IMR-90 (cell line): ENCODE measurements at places on chromosomes 6 and 20.

GRCh38 chr6:159606786-159607185, 86.3 kb downstream of the SOD2 start:
- DNase-seq, result peak; percentile 17

DNA sequence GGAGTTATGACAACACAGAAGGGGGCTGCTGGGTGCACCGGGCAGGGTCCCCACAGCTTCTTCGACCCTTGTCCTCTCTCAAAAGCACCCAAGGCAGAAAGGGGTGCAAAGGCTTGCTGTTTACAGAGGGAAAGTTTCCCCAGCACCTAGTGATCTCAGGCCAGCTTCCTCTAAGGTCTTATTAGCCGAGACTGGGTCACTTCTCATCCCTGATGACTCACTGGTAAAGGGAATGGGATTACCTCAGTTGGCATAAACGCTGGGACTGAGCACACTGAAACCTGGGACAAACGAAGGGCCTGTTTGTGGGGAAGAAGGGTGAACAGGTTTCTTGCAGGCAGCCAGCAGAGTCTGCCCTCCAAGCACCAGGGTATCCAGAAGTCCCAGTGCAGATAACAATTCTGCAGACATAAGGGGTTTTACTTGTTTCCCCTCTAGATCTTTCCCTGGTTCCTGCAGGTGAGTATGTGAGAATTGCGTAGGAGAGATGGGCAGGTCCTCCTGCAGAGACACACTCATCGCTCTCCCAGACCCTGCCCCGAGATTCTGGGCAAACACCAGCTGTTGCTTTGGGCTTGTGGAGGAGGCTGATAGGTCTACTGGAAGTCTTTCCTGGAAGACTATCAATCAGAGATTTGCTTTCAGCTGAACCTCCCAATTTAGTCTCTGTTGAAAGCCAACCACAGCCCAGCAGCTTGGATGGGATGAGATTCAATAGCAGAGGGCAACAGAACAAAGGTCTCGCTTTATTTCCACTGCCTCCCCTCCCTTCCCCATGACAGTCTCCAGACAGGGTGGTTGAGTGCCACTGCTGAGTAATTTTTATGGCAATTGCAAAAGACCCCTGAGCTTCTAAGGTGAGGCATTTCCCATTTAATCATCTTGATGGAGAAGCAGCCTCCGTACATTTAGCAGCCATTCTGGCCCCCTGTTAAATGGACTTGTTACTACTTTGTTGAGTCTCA, 25.7 kb downstream of the KCNG1 start:
- peak; percentile 75 for DNase-seq

DNA sequence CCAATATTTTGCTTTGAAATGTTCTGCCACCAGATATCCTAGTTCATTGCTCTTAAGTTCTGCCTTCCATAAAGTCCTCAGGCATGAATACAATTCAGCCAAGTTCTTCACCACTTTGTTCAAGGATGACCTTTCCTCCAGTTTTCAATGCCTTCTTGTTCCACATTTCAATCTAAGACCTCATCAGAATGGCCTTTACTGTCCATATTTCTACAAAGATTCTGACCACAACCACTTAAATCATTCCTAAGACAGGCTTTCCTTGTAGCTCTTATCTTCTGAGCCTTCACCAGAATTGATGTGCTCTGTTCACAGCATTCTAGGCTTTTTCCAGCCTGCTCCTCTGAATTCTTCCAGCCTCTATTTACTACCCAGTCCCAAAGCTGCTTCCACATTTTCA, 319.0 kb downstream of the HACE1 start:
- peak; percentile 44 for DNase-seq

DNA sequence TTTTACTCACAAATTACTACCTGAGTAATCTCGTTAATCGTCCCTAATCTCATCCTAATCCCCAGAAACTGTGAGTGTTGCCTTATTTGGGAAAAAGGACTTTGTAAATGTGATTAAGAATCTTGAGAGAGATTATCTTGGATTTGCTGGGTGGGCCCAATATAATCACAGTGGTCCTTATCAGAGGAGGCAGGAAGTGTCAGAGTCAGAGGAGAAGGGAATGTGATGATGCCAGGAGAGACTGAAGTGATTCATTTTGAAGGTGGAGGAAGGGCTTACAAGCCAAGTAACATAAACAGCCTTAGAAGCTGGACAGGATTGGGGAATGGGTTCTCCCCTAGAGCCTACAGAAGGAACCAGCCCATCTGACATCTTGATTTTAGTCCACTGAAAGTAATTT, 16.7 kb downstream of the RPP21 start:
- DNase-seq, result no peak

- DNase-seq, result no peak
Measured at GRCh38 chr6:15915508-15916178, 213.2 kb upstream of the MYLIP start.

GRCh38 chr20:9581509-9581908, 67.1 kb downstream of the LAMP5 start:
- no peak for DNase-seq

- DNase-seq, result peak; percentile 24
Measured at GRCh38 chr6:25342802-25343201, 63.6 kb downstream of the CARMIL1 start.

DNA sequence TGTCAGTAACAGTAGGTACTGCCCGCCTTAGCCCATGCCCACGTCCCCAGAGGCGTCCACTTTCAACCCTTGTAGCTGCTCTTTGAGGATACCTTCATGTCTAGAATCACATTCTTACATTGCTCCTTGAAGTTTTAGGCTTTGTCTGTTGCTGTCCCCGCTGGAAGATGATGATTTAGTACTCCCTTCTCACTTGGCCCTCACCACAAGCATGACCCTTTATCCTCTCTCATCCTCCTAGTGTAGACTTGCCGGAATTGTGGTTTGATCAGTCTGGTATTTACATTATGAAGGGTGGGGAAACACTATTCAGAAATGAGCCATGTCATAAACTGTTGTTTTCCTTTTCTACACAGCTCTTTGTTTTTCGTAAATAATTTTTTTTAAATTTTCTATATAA, 87.4 kb downstream of the ARID1B start:
- DNase-seq, result peak; percentile 12

GRCh38 chr6:155041741-155042279, 46.7 kb downstream of the TIAM2 start:
- no peak for DNase-seq

DNA sequence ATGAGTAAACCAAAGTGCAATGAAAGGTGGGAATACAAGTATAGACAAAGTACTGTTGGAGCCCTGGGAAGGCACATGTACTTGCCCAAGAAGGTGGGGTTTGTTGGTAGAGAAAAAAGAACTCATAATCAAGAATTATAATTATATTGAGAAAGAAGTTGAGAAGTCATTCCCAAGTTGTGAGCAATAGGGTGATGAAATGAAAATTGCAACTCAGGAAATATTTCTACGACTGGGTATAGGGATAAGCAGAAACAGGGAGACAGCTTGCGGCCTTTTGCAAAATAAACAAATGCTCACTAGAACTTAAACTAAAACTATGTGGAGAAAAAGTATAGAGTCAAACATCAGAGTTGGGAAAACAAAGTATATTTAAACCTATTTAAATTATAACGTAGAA, 250.7 kb upstream of the FAM83B start:
- DNase-seq, result peak; percentile 79

- DNase-seq, result no peak
Measured at GRCh38 chr6:44327760-44328159, 14.6 kb upstream of the AARS2 start.

DNA sequence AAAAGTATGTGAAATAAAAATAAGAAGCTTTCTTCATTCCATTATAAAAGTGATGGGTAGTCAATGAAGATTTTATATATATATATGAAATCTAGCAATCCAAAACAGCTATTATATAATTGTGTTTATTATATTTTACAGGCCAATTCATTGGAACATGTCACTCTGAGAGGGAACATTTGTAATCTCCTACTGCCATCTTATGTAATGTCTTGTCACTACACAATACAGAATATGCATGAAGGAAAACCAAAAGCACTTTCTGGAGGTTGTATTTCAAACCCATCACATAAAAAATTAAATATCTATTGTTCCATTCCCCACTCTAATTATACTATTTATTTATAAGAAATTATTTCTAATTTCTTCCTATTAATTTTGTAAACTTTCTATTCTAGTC, 31.5 kb upstream of the IRAK1BP1 start:
- peak; percentile 4 for DNase-seq

DNA sequence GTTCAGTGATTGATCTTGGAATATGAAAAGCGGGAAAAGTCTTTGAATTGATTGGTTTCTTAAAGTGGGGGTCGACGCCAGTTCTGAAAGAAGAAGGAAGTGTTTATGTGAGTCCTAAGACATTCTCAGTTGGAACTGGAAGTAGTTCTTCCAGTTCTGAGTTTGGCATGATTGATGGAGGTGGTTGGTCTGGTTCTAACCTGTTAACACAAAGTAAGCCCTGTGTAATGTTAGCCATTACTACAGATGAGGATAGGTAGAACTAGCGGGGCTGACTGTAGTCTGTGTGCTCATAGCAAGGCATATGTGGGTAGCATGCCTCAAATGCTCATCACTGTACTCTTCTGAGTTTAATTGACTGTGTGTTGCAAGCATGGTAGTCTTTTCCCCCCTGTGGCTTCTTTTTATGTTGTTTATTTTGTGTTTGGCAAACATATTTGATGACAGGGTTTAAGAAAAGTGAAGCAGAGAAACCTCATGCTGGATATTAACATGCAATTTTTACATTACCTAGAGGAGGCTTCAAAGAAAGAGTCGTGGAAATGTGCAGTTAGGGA, 24.9 kb downstream of the CITED2 start:
- no peak for DNase-seq

DNA sequence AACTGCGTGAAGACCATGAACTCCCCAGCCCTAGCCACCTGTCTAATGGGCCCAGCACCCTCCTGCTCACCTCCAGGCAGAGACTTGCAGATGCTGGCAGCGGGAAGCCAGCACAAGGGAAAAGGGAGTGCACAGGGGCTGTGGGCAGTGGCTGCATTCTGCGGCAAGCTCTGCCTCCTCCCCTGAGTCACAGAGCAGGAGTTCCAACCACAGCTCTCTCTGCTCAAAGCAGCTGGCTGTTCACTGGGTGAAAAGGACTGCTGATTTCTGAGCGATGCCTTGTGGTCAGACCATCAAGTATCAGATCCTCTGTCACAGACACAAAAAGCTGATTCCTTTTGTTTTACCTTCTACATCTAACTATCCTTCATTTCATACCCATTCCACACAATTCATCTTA, 10.5 kb downstream of the NKX2-2 start:
- peak; percentile 14 for DNase-seq

DNA sequence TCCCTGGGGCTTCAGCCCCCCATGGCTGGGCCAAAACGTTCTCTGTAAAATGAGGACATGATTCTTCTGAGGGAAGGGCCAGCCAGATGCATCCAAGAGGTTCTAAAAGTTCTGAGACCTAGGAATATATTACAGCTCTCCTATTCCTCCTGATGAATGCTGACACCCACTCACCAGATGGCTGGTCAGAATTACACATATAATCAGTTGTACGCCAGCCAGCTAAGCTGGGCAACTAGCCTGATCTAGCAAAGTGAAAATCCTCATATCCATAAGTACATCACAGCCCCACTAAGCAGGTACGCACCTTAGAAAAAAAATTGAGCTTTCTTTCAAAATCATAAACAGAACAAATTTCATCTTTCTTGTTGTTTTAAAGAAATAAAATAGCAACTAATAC, 34.8 kb downstream of the C6orf118 start:
- no peak for DNase-seq

- DNase-seq, result peak; percentile 11
Measured at GRCh38 chr20:5402903-5403531, 86.3 kb upstream of the PROKR2 start.

- no peak for DNase-seq
Measured at GRCh38 chr20:43681468-43681942, 14.6 kb downstream of the MYBL2 start.

DNA sequence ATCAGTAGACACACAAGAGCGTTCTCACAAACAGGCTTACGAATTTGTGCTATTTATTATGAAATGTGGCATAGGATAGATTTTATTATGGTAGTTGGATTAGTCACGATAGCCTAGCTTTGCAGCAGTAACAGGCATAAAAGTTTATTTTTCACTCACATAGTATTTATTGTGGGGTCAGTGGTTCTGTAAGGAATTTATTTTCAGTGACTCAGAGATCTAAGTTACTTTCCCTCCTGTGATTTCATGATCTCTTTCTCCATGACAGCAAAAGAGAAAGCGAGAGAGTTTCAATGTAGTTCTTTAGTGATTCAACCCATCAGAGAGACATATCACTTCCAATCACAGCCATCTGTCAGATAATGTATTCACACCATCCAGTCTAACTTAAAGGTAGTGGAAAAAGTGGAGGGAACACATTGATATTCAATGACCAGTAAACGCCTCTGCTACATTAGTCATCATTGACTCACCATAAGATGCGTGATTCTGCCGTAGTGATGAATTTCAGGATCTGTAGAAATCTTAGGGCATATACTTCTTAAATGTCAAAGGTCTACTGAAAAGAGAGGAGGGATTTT, 605.5 kb downstream of the HDGFL1 start:
- DNase-seq, result peak; percentile 97

- no peak for DNase-seq
Measured at GRCh38 chr20:3621111-3621510, 42.1 kb downstream of the GFRA4 start.

GRCh38 chr20:61538183-61538942, 286.3 kb downstream of the CDH4 start:
- no peak for DNase-seq

DNA sequence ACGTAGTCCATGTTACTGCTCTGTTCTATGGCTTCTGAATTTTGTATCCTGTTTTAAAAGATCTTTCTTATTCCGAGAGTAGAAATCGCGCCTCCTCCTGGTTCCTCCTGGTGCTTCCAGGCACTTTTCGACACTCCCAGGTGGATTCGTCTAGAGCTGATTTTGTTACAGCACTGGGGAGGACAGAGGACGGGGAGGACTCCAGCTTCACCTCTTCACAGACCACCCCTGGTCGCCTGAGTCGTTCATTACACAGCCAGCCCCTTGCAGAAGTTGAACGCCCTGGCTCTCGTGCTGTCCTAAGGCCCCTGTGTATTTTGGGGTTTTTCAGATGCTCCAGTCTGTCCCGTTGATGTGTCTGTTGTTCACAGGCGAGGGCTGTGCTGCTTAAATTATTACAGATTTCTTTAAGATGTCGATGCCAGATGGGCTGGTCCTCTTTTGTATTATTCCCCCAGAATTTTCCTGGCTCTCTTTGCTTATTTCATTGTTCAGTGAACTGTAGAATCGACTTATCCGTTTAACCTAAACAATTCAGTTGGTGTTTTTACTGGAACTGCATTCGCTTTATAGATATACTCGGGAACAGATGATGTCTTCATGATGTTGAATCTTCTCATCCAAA, 30.5 kb downstream of the COL20A1 start:
- no peak for DNase-seq

- DNase-seq, result peak; percentile 47
Measured at GRCh38 chr6:47169785-47170616, 127.9 kb upstream of the ADGRF1 start.

GRCh38 chr6:113425977-113426660, 431.0 kb upstream of the MARCKS start:
- no peak for DNase-seq

DNA sequence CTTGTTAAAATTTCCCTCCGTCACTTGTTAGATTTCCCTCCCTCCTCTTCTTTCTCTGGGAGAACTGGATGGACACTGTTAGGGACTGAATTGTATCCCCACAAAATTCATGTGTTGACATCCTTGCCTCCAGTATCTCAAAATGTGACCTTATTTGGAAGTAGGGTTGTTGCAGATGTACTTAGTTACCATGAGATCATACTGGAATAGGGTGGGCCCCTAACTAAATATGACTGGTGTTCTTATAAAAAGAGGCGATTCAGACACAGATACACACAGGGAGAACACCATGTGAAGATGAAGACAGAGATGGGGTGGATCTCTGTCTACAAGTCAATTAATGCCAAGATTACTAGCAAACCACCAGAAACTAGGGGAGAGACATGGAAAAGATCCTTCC, 139.5 kb downstream of the ALDH8A1 start:
- DNase-seq, result peak; percentile 34
